ENCODE measurements at places on chromosomes 1 and 21.
A peak's percentile ranks its signal among the peaks of the same experiment; 100 is the strongest.

- no peak for DNase-seq
Measured at GRCh38 chr21:44912158-44912473, 8.6 kb downstream of the ITGB2 start.

DNA sequence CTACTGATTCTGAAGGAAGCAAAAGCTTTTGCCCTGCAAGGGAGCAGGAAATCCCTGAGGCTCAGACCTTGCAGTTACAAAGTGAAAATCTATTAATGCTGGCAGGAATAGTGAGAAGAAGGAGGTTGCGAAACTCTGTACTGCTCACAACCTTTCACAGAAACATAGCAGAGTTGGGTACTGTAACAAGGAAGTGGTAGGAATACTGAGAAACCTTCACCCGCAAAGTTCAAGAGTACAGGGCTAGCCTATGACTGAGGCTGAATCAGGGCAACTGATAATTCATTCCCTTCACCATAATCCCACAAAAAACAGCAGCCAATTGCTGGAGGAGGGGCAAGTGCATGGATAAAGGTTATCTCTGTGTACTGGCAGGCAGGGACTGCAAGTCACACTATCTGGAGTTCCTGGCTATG lies 23.9 kb upstream of the KCTD3 start:
- peak; percentile 15 for DNase-seq

GRCh38 chr1:40842207-40842606 lies 20.0 kb downstream of the CITED4 start:
- DNase-seq = no peak

- no peak for DNase-seq
Measured at GRCh38 chr1:113663165-113663951, 95.9 kb downstream of the PHTF1 start.

DNA sequence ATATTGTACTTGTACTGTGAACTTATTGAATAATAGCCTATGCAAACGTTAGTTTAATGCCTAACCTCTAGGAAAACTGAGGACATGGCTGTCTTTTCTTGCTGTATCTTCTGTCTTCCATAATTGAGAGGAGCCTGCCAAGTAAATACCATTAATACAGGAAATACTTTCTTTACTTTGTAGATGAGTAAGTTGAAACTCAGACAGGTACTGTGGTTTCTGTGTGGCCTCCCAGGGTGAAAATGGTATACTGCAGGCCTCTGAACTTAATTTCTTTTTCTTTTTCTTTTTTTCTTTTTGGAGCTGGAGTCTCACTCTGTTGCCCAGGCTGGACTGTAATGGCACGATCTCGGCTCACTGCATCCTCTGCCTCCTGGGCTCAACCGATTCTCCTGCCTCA lies 208.8 kb upstream of the ADGRL4 start:
- DNase-seq = no peak

DNA sequence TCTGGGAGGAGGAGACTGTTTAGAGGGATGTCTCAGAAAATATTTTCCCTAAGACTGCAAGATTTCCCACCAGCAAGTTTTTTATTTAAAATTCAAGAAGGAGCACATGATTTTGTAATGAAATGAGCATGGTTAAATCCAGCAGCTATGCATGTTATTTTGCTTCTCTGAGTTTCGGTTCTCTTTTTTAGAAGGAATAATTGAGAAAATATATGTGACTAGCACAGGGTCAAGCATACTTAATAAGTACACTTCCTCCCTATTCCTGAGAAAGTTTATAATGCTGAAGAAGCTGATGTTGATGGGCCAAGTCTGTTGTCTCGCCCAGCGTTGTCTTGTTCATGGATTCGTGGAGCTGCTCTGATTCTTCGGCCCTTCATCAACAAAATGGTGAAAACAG lies 51.2 kb downstream of the EXO1 start:
- DNase-seq = no peak
